ENCODE measurements at places on chromosomes 6 and 20.
A peak's percentile ranks its signal among the peaks of the same experiment; 100 is the strongest.

- H3K4me1 ChIP-seq: no peaks in the 10 kb centered on the region
- H3K27ac ChIP-seq: no peak overlapping the region
- no peaks in the 10 kb centered on the region for H3K27me3 ChIP-seq
- no peak for DNase-seq
- H3K4me3 ChIP-seq: no peak overlapping the region
- H3K36me3 ChIP-seq: peaks cover 17% of the 10 kb centered on the region
These were observed 293.2 kb downstream of the NRN1 start for GRCh38 chr6:5713519-5713918.

- no peak for DNase-seq
- H3K27ac ChIP-seq: no peak overlapping the region
- no peaks in the 10 kb centered on the region for H3K36me3 ChIP-seq
- no peaks in the 10 kb centered on the region for H3K4me1 ChIP-seq
- no peaks in the 10 kb centered on the region for H3K27me3 ChIP-seq
These were observed 13.4 kb upstream of the CBLN4 start for GRCh38 chr20:56018716-56019115.

DNA sequence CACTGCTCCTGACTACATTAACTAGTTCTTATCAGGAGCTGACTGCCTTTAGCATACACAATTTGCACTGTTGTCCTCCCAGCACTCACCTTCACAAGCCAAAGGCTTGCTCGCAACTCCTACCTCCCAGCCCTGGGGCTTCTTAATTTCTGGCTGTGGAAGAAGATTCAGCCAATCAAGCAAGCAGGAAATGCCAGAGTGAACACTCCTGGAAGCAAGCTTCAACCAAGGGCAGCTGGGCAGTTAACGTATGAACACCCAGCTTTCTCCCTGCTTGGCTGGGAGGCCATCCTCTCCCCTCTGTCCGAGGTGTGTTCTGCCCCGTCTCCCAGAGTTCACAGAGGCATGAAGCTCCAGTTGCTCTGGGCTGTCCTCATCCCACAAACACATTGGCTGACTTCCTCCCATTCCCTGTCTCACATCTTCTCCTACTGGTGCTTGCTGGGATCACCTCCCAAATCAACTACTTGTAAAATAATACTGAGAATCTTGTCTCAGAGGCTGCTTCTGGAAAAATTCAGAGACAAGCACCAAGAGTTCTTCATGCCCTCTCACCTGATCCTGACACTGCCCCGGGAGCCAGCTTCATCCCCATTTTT, 15.3 kb upstream of the SRSF6 start:
- no peak for DNase-seq
- peaks cover 16% of the 10 kb centered on the region for H3K27me3 ChIP-seq
- H3K4me3 ChIP-seq: no peak overlapping the region

DNA sequence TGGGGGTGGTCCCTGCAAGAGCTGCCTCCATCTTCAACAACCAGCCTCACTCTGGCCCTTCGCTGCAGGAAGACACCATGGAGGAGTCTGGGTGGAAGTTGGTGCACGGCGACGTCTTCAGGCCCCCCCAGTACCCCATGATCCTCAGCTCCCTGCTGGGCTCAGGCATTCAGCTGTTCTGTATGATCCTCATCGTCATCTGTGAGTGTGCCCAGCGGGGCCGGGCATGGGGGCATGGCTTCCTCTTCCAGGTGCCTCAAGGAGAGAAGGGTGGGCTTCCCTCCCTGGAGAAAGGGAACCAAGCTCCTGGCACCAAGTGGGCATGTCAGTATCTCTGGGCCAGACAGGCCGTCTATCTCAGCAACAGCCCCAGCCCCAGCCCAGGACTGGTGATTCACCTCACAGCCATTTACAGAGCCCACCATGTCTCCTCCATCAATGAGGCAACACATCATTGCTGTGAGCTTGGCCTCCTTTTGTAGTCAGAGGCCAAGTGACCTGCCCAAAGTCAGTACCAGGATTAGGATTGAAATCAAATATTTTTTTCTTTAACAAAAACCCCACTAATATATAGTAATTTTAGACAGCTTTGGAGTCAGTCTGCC, 40.2 kb downstream of the TM9SF4 start:
- H3K36me3 ChIP-seq: peaks cover 42% of the 10 kb centered on the region
- H3K27me3 ChIP-seq: no peaks in the 10 kb centered on the region
- no peak overlapping the region for H3K27ac ChIP-seq

GRCh38 chr6:137217801-137218472, 1.2 kb downstream of the IFNGR1 start:
- H3K4me3 ChIP-seq: peak overlapping the region; percentile 92
- no peak for DNase-seq
- H3K4me1 ChIP-seq: peaks cover 49% of the 10 kb centered on the region
- H3K27ac ChIP-seq: peak overlapping the region; percentile 97
- H3K36me3 ChIP-seq: peaks cover 7% of the 10 kb centered on the region

GRCh38 chr20:25297141-25297905, 49.4 kb downstream of the PYGB start:
- no peak overlapping the region for H3K4me3 ChIP-seq
- peaks cover 2% of the 10 kb centered on the region for H3K36me3 ChIP-seq
- DNase-seq: no peak
- no peak overlapping the region for H3K27ac ChIP-seq
- no peaks in the 10 kb centered on the region for H3K27me3 ChIP-seq
